NCI-H1105 (cell line): ENCODE measurements at places on chromosomes 3 and 15.

GRCh38 chr15:42914728-42915497, 5.7 kb downstream of the TTBK2 start:
- DNase-seq, result no peak

DNA sequence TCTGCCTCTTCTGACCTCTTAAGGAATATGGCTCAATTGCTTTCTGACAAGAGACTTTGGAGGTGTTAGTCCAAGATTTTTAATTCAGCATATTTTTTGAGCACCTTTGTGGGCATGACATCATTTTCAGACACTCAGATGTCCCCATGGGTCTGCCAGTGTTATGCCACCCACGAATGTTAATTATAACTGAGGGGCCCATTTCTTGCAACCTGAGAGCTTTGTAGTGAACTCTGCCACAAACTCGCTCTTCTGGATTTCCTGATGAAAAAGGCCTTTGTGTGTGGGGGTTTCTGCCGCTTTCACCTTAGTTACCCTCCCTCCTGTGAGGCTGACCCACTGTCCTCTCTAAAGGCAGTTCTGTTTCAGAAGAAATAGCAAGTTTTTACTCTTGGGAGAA, 64.5 kb upstream of the CCR4 start:
- no peak for DNase-seq

DNA sequence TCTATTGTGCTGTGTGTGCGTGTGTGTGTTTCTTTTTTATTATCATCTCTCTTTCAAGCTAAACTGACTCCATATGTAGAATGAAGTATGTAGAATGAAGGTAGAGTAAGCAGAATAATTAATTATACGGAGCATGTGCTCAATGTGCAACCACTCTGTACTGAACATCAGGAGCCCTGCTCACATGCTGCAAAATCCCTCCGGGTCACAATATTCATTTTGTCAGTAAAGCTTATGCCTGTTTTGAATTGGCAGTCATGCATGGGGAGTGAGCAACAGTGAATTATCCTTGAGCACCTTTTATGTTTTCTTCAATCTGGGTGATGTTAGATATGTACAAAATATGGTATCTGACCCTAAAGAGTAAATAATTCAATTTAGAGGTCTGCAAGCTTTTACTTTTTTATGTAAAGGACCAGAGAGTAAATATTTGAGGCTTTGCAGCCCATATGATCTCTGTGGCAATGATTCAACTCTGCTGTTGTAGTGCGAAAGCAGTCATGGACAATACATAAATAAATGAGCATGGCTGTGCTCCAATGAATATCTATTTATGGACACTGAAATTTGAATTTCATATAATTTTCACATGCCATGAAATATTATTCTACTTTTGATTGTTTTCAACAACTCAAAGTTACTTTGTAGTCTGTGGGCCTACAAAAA, 199.9 kb downstream of the VGLL3 start:
- no peak for DNase-seq

GRCh38 chr15:64233299-64233698, 70.5 kb upstream of the PPIB start:
- no peak for DNase-seq

DNA sequence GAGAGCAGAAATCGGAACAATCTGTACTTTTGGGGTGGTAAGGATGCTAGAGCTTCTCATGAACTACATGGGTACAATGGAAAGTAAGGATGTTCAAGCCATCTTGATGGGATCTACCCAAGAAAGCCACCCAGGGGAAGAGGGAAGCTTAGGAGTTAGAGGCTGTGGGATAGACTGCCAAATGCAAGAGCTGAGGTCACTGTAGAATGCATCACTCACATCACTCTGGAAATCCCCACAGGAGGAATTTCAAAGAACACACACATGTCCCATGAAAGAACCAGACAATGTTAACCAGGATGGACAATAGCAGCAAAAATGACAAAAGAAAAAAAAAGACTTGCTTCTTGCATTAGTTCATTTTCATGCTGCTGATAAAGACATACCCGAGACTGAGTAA, 32.8 kb upstream of the UBE2E2 start:
- no peak for DNase-seq

- DNase-seq, result no peak
Observed at GRCh38 chr15:65940618-65940909, 71.3 kb downstream of the RAB11A start.

DNA sequence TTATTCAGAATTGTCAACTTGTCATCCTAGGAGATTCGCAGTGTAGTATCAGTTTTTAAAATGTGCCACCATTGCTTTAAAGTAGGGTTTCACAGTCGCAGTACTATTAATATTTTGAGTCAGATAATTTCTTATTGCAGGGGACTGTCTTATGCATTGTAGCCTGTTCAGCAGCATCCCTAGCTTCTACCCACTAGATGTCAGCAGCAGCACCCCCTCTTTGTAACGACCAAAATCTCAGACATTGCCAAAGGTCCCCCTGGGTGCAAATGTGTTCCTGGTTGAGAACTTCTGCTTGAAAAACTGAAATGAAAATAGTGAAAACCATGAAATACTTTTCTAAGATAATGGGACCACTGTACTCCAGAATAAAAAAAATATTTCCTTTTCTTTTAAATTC, 474.8 kb downstream of the CNTN3 start:
- DNase-seq, result no peak

DNA sequence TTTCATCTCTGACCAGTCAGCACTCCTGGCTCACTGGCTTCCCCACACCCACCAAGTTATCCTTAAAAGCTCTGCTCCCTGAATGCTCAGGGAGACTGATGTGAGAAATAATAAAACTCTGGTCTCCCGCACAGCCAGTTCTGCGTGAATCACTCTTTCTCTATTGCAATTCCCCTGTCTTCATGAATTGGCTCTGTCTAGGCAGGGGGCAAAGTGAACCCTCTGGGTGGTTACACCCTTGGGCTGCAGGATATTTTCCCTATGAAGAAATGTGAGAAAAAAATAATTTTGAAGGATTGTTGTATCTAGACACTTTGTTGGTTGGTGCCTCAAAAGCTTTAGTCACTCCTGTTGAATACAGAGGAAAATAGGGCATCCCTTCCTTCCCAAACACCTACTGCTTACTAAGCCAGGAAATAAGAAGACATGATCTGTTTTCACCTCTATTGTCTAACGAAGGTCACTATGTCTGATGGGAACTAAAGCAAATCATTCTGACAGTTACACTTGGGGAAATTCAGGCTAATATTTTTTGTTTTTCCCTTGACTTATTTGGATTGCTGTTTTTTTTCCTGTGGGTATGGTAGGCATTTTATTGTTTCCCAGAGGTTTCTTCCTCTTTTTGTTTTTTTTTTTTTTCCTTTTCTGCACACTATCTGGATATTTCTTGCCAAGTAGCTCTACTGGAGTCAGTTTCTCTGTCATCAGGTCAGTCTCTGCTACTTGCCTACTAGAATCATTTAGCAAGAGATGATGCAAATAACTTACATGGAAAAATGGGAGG, 15.3 kb upstream of the TNFSF10 start:
- DNase-seq, result no peak

- DNase-seq, result peak; percentile 76
Observed at GRCh38 chr3:160001850-160002623, 13.4 kb downstream of the IL12A start.

- no peak for DNase-seq
Observed at GRCh38 chr3:179418610-179419009, 32.7 kb downstream of the GNB4 start.

GRCh38 chr3:124707656-124708062, 22.6 kb upstream of the UMPS start:
- no peak for DNase-seq

GRCh38 chr3:165742351-165742750, 94.9 kb downstream of the BCHE start:
- peak; percentile 90 for DNase-seq

- DNase-seq, result no peak
Observed at GRCh38 chr3:133995264-133995663, 34.5 kb downstream of the SLCO2A1 start.

GRCh38 chr15:93913310-93913709, 318.1 kb upstream of the MCTP2 start:
- DNase-seq, result no peak

GRCh38 chr3:29933802-29934490, 653.1 kb downstream of the RBMS3 start:
- no peak for DNase-seq

DNA sequence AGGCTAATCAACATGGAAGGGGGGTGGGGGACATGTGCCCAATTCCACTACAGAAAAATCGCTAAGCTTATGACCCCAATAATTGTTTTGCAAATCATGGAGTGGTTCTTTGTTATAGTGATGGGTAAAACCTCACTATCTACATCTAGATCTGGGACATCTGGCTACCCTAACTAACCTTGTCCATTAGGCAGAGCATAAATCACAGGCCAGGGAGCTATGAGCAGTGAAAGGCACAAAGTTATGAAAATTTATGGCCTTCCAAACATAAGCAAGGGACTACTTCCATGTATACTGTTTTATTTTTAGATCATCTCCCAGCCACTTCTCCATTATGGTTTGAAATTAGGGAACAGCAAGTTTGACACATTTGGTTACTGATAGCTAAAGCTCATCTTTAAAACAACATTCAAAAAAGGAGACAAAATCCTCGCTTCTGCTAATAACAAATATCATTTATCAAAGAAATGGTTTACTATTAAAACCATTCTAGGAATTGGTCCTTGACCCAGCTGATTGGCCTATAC, 78.3 kb downstream of the RSL24D1 start:
- no peak for DNase-seq

DNA sequence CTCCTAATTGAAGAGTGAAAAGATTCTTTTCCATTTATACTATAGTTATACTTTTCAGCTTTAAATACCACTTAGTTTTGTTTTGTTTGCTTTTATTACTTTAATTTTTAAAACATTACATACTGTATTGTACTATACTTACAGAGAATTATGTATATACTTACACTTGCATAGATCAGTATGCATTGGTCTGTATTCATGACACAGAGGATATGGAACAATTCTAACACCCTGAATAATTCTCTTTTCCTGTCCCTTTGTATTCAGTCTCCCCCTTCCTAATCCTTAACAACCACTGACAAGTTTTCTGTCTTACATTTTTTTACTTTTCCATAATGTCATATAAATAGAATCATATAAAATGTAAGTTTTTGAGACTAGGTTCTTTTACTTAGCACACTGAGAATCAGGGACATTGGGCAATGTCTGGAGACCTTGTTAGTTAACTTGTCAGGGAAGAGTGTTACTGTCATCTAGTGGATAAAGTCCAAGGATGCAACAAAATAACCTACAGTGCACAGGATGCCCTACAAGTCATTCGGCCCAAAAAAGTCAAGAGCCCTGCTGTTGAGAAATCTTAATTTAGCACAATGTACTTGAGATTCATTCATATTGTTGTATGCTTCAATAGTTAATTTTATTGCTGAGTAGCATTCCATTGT, 95.7 kb upstream of the MCTP2 start:
- no peak for DNase-seq

DNA sequence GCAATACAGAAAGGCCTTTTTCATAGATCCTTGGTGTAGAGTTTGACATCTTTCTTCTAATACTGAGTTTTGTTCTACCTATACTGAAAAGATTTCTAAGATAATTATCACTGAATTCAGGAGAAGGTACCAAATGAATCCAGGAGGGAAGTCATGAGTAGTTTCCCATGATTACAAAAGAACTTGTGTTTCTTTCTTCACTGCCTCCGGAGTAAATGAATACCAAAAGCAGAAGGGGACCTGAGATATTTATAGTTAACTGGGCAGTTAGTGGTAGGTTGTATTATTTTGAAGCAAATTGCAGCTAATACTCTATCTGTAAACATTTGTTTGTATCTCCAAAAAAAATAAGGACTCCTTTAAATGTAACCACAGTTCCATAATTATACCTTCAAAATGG, 175.4 kb downstream of the SUCNR1 start:
- no peak for DNase-seq

DNA sequence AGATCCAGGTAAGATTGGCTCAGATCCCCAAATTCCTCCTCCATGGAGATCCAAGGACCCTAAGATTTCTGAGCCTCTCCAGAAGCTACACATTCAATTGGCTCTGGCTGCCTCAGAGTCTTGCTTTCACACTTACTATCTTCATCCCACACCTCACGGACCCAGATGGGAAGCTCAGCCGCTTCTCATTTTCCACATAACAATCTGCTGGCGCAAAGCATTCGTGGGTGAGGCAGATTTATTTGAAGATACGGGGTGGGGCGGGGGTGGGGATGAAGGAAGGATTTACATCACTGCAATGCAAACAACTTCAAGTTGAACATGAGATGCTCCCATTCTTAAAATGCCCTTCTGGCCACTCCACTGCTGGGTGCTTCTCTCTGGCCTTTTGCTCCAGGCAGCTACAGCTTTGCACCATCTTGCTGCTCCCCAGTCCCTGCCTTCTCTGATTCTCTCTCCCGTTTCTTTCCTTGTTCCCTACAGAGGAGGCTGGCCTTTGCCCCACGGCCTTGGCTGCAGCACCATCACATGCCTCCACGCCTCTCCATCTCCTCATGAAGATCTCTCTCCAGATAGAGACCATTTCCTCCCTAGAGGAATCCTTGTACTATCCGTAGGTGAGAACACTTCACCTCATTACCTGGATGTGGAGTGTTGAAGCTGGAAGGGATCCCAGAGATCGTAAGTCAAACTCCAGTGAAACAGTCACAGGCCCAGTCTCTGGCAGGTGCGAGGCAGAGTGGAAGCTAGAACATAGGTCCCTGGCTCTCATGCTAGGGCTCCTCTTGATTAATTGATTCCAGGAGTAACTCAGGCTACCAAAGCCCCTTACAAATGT, 175.9 kb downstream of the RPLP1 start:
- peak; percentile 34 for DNase-seq

DNA sequence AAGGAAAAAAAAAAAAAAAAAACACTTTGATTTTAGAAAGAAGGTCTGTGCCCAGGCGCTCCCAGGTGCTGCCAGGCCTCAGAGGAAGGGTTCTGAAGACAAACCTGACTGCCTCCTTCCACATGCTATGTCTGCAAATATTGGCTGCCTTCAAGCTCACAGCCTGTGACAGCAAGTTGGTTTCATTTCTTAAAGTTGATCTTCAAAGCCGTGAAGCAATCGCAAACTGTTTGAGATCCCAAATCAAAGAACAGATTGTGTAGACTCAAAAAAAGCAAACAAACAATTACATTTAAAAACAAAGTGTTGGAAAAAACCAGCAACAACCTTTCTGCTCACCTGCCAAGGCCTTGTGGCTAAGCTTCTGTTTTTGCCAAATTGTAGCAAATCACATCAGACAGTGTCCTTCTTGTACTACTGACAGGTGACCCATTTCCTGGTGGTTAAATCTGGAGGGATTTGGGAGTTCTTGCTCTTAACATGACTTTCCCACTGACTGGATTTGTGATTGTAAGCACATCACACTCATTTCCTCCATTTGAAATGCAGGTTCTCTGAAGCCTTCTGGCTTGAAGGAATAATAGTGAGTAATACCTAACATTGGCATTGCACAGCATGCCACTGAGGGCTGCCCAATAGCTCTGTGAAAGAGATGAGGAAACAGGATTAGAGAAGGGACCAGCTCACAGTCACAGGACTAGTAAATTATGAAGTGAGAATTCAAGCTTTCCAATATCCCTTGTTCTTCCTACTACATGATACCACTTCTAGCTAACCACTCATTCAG, 502.4 kb downstream of the LPP start:
- DNase-seq, result no peak

- DNase-seq, result no peak
Observed at GRCh38 chr15:48722764-48723661, 77.5 kb upstream of the FBN1 start.
